ENCODE measurements at places on chromosomes 3 and 15.

GRCh38 chr15:100909989-100910955 lies 8.9 kb upstream of the LRRK1 start:
- DNase-seq, result no peak

DNA sequence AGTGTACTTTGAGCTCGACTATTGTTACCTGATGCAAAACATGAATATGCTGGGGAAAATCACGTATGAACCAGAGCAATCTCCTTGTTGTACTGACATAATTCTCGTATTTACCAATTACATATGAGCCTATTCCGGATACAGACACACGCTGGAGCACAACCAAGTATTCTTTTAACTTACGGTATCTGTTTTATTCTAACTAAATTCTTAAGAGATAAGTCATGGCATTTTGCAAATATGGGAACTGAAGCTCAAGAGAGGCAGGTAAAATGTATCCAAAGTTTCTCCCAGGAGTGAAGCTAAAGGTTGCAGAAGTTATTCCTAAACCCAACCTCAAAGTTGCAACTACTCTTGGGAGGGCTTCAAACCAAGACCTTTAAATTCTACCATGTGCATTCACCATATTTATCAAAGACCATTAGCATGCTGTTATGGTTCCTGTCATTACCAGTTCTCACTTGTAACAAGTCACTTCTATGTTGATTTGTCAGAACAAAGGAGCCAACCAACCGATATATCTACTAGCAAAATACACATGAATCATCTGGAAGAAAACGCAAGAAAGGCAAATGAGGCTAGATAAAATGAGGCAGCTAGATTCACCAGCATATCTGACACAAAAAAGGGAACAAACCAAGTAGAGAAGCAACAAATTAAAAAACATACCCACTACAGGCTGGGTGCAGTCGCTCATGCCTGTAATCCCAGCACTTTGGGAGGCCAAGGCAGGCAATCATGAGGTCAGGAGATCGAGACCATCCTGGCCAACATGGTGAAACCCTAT lies 17.8 kb downstream of the TBL1XR1 start:
- DNase-seq, result no peak

DNA sequence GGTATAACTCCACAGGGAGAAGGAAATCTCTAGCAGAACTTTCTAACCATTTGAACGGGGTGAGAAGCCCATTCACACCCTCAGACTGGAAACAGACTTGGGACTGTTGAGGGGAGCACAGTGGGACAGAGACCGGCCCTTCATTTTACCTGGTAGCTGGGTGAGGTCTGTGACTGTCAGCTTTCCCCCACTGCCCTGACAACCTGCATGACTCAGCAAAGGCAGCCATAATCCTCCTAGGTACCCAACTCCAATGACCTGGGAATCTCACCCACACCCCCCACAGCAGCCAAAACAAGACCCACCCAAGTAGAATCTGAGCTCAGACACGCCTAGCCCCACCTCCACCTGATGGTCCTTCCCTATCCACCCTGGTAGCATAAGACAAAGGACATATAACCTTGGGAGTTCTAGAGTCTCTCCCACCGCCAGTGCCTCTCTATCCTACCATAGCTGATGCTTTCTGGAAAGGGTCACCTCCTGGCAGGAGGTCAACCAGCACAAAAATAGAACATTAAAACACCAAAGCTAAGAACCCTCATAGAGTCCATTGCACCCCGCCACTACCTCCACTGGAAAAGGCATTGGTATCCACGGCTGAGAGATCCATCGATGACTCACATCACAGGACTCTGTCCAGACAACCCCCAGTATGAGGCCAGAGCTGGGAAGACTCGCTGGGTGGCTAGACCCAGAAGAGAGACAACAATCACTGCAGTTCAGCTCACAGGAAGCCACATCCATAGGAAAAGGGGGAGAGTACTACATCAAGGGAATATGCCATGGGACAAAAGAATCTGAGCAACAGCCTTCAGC lies 28.0 kb downstream of the SENP7 start:
- DNase-seq, result no peak

GRCh38 chr3:101591071-101591470 lies 17.1 kb downstream of the PCNP start:
- DNase-seq, result no peak

GRCh38 chr3:5195605-5196004 lies 8.1 kb downstream of the EDEM1 start:
- DNase-seq, result no peak
